ENCODE measurements at places on chromosomes 2 and 18.

DNA sequence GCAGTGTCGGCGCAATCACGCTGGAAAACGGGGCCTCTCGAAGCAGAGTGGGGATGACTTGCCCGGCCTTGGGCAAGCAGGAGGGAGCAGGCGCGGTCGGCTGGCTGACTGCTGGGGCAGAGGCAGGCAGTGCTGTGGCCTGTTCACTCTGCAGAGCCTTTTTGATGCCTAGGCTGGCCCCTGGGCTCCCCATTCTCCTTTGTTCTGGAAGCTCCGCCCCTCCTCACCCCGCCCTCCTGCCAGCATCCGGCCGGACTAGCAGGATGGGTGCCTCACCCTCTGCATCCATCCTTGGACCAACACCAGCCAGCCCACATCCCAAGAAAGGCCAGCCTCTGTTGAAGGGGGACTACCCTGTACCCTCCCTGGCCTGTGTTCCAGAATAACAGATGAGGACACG is at the start of gene ASPRV1:
Gene ASPRV1 (minus strand): TSS at position 136 of the 400 bp plus-strand sequence. CDS start 195 bp downstream, outside the sequence.
- no peak for DNase-seq

GRCh38 chr18:76467371-76468190 is 27.5 kb downstream of the ZNF516 start:
- peak; percentile 27 for DNase-seq

GRCh38 chr2:151408788-151409600 is 708 bp upstream of the RIF1 start:
- no peak for DNase-seq

GRCh38 chr18:45825258-45826044 is at the start of gene SIGLEC15:
Gene SIGLEC15, plus strand, starts transcription at chr18:45825675. Its CDS starts 54 bp downstream, at chr18:45825729.
- DNase-seq, result no peak

DNA sequence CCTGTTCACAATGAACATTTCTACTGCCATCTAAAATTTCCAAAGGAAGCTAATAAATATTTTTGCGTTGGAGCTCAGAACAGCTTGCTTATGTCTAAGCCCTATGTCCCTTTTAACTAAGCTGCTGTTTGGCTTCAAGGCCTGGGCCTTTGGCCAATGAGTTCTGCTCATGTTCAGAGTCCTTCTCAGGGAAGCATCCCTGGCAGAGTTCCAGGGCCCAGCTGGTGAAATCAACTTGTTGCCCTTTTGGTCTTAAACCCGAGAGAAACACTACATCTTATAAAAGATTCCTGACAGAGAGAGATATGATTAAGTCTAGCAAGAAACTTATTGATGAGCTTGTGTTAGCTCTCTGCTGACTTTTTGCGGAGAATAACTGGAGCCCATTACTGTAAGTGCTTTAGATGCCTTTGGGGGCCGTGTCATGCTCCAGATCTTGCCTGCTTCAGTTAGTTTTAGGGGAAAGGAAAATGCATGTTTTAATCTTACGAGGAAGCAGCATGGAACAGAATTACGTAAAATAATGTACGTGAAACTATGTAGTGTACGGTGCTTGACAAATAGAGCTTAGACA is 102.5 kb upstream of the NOSTRIN start:
- DNase-seq, result peak; percentile 23

- DNase-seq, result peak; percentile 53
Observed at GRCh38 chr18:45567123-45567522, 48.2 kb upstream of the SLC14A2 start.

DNA sequence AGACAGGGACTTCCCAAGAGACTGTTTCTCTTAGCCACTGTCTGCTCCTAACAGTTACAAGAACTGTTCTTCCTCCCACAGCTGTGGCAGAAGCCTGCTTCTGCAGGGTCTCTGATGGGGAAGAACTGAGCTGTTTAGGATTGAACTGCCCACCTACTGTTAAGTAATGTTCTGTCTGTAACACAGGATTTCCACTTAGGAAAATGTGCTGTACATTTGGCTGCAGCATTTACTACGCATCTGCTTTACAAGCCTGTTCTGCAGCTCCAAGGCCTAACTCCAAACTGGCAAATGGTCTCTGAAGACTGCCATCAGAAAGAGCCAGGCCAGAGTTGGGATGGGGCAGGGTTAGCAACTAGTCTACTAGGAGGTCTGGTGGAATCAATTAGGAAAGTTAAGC is 87.8 kb upstream of the UPP2 start:
- no peak for DNase-seq

- DNase-seq, result no peak
Observed at GRCh38 chr18:1906421-1906820, 664.9 kb downstream of the METTL4 start.

DNA sequence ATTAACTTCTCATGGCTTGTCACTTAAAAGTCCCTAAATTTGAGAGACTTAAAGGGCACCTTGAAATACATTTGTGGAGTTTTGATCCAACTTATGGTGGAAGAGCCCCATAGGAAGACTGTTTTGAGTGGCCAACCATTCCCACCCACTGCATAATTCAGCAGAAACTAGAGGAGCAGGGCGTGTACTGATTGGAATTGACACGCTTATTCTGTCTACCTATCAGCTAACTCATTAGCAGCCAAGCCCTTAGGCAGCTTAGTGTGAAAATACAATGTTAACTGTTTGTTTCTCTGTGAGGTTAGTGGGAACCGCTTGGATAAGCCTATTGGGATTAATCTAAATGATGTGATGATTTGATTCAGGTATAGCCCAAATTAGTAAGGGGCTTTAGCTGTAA is 6.4 kb downstream of the LGALSL start:
- no peak for DNase-seq

DNA sequence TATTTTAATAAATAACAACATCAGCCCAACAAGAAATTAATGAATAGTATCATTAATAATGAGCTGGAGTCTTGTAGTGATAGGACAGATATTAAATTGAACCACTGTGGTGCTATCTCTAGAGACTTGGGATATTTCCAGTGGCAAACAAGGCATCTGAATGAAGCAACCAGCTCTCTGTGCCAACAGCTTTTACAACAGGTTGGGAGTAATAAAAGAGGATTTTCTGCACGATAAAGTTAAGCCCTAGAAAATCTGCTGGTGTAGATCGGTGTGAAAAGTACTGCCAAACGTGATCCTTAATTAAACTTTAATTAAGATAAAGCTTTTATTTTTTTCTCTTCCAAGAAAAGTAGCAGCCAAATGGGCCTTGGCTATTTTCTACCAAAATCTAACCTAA is 385.5 kb downstream of the NR4A2 start:
- no peak for DNase-seq

DNA sequence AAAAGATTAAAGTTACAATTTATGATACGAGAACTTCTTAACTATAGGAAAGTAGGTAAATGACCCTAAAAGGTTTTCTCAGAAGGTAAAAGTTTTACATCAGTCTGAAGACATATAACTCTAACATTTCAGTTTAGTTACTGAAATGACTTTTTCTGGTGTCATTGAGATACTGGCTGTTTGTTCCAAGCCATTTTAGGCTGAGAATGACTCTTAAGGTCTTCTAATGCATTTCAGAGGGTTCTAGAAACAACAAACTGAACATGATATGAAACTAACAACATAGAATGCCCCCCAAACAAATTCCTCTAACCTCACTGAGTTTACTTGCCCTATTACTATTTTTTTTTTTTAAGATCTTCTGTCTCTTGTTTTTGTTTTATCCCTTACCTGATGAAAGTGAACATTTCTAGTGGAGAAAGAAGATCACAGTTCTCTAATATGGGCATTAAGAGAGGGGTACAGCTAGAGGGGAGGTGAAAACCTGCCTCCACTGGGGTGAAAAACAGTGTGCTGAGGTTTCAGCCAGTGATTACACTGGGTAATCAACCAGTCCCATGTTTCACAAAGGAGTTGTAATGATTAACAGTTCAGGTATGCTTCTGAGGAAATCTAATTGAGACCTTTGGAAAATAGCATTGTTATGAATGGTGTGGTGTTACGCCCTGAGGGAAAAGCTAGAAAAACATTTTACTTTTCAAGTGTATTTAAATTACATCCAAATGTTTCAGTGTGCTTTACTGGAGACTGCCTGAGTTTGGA is 11.2 kb downstream of the NABP1 start:
- peak; percentile 91 for DNase-seq

DNA sequence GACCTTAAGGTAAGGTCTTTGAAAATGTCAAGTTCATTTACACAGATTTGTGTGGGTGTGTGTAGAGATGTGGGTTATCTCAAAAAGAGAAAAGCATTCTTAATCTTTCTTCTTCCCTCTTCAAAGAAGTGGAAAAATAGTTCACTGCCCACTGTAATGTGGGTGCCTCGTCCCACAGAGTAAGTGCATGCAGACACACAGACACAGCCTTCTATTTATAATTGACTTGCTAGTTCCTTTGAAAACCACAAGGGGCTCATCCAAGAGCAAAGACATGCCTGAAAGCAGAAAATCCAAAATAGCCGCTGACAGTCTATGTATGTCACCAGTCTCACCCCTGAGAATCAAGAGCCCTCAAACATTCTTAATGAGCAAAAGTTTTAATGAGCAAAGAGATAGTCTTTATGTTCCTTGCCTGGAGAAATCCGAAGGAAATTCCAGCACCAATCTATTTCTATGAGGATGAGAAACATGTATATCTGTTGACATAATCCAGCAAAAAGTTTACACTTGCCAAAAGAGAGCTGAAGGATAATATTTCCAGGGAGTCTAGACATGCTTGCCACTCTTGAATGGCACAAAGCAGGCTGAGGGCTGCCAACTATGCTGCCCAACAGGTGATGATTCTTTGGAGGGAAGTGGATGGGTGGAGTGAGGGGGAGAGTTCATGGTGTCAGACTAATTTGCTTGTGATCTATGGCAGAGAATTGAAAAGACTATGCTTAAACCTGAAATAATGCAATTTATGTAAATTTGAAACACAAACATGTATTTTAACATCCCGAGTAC is 93.9 kb downstream of the ACVR1 start:
- peak; percentile 38 for DNase-seq

All from GM23248 (cell line).